ENCODE measurements at places on chromosomes 4 and X.

- no peak for DNase-seq
Observed at GRCh38 chr4:185280608-185281007, 71.2 kb downstream of the SNX25 start.

- DNase-seq, result peak; percentile 50
Observed at GRCh38 chrX:123425471-123425870, 241.4 kb downstream of the GRIA3 start.

GRCh38 chrX:131216828-131217227, 72.3 kb downstream of the IGSF1 start:
- DNase-seq, result no peak

DNA sequence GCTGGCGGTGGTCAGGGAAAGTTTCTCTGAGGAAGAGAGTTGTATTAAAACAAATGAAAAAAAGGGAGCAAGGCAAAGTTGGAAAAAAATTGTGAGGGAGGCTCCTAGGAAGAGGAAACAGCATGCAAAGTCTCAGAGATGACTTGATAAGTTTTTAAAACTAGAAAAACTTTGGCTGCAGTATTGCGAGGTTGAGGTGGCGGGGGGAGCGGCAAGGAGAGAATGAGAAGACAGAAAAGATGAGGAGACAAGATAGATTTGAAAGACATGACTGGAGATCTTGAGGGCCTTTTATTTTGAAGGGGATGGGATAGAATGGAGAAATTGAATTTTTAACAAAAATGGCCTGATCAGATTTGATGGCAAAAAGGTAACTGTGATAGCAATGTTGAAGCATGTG, 4.8 kb upstream of the UBE2D3 start:
- no peak for DNase-seq

- DNase-seq, result peak; percentile 17
Observed at GRCh38 chrX:86946569-86946968, 571.0 kb upstream of the KLHL4 start.

GRCh38 chr4:168199260-168199957, 107.1 kb downstream of the ANXA10 start:
- DNase-seq, result no peak

DNA sequence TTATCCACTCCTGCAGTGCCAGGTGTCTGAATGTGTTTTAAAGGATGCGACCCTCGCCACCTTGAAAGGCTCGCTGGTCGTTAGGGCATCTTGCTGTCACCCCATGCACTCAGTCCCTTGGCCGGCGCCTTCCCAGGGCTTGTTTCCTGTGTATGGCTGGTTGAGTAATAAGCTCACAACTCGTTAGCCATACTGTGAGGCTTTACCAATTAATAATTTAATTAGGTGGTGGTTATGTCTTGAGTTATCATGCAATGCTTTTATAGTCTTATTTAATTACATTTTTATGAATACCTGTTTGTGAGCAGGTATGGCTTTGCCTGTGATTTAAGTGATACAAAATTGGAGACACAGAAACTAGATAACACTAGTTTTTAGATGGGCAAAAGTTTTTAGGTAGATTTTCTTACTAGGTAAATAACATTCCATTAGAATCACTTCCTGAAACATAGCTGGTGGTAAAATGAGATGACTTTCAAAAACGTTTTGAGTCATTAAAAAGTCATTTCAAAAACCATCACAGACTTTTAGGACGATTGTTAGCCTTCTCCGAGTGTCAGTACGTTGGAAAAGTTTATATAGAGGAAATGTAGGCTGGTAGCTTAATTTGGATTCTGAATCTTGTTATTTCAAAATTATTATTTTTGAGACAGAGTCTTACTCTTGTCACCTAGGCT, 18.2 kb downstream of the PTTG2 start:
- DNase-seq, result no peak

- no peak for DNase-seq
Observed at GRCh38 chr4:159607809-159608208, 504.9 kb downstream of the RAPGEF2 start.

- no peak for DNase-seq
Observed at GRCh38 chrX:45783002-45783401, 582.3 kb upstream of the DIPK2B start.

DNA sequence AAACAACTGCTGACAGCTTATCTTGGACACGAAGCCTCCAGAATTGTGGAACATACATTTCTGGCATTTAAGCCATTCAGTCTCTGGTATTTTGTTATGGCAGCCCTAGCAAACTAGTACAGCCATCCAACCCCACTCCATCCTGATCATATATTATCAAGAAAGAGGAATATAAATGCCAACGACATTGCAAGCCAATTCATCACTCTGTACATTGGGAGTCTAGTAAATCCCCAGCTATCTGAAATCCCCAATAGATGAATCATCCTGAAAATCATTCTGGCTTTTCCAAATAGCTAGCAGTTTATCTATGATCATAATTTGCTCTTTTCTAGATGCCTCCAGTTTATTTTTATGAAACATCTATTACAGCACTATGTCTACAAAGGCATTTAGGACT, 41.1 kb downstream of the FRMD7 start:
- DNase-seq, result peak; percentile 20

- peak; percentile 52 for DNase-seq
Observed at GRCh38 chr4:115090483-115091075, 22.8 kb downstream of the NDST4 start.

DNA sequence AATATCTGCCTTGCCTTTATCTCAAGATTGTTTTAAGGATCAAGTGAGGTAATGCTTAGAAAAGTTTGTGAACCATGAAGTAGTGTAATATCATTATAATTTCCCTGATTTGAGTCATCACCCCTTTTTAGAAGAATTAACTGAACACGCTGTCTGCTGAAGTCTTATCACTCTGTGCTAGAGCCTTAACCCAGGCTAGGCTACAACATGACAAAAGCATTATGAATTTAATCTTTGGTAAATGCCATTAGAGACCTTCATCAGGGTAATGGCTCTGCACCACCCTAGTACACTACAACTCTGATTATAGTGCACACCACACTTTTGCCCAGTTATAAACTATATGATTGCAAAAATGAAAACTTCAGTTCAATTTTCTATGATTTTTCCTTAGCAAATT, 118.3 kb downstream of the ADGRL3 start:
- DNase-seq, result no peak

GRCh38 chr4:41722181-41722580, 26.3 kb downstream of the PHOX2B start:
- DNase-seq, result no peak

- DNase-seq, result no peak
Observed at GRCh38 chr4:172543249-172543648, 625.4 kb upstream of the GALNT7 start.

GRCh38 chrX:11272863-11273262, 20.4 kb upstream of the AMELX start:
- no peak for DNase-seq

- no peak for DNase-seq
Observed at GRCh38 chr4:65918872-65919271, 248.6 kb upstream of the EPHA5 start.

DNA sequence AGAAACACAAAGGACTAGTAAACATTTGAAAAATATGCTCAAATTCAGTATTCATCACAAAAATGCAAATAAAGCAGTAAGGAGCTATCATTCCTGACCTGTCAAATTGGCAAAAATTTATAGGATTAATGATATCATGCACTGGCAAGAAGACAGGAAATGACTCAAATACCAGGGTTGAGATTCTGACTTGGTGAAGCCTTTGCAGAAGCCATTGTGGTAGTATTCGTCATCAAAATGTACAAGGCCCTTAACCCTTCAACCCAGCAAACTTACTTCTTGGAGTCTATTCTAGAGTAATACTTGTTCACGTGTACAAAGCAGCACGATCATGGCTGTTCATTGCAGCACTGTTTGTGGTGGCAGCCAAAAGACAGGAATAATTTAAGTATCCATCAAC, 132.4 kb downstream of the ENOX2 start:
- peak; percentile 81 for DNase-seq

- peak; percentile 39 for DNase-seq
Observed at GRCh38 chrX:139086246-139086645, 374.7 kb upstream of the FGF13 start.
